ENCODE measurements at places on chromosomes 13 and 19. TPM values are rescaled to one million over a fixed set of nuclear protein-coding genes. Genes with fewer than 3 reads are reported as not detected.

ADAMTSL5 gene
- 3.9 TPM for total RNA-seq

CLEC11A gene
- total RNA-seq: 21.3 TPM

OR4F17 gene
- not detected for total RNA-seq

RFXAP gene
- total RNA-seq: 1.3 TPM
